ENCODE measurements at places on chromosomes 6 and 20.

DNA sequence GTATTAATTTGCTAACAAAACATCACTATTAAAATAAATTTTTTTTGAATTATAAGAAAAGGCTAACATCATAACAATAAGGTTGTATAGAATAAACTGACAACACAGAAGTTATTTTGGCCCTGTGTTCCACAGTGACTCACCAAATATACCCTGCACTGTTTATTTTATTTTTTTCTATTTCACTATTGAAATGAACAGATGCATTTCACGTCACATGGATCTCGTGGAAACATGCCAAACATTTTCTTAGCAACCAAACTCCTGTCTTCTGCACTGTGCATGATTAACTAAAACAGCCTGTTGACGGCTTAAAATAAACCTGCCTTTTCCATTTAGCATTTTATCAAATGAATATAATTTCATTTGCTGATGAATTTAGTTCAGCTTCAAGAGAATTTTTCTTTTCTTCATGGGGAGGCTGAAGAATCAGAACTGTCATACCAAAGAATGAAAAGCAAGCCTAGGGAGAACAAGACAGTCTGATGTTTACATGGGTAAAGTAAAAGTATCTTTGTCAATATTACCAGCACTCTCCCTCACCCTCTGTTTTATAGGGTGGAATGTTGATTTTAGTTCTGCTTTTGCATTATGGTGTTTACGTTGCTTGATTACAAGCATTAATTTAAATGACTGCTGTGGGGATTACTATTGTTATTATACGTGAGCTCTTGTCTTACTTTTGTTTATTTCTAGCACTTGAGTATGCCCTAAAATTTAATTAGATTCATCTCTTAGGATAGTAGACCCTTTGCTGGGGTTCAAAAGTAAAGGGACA, 115.3 kb downstream of the LCA5 start:
- DNase-seq, result no peak

DNA sequence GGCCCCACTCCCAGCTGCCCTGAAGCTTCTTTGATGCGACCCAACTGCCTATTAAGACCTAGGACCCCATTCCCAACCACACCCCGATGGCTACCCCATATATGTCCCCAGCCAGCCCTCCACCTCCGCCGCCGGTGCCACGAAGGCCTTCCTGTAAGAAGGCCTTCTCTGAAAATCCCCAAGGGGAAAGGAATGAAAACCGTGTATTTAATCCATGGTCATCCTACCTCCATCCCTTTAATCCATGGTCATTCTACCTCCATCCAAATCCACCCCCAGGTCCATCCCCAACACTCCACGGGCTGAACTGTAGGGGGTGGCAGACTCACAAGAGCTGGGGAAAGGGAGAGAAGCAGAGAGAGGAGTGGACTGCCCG, 545 bp upstream of the VSX1 start:
- DNase-seq, result no peak

DNA sequence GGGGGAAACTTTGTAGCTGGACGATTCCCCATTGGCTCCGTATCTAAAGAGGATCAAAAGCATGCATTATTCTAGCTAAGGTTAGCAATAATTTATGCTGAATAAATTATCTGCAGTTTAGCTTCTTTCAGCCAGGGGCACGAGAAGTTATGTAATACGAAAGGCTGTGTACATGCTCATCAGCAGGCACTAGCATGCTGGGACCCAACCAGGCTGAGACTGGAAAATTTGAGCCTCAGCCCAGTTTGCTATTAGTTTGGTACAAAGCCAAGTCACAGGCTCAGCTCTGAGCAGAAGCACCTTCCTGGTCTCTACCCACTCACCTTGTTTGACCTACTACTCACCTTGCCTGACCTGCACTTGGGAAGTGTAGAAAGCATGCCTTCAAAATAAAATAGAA, 328.1 kb upstream of the ARID1B start:
- DNase-seq, result no peak

DNA sequence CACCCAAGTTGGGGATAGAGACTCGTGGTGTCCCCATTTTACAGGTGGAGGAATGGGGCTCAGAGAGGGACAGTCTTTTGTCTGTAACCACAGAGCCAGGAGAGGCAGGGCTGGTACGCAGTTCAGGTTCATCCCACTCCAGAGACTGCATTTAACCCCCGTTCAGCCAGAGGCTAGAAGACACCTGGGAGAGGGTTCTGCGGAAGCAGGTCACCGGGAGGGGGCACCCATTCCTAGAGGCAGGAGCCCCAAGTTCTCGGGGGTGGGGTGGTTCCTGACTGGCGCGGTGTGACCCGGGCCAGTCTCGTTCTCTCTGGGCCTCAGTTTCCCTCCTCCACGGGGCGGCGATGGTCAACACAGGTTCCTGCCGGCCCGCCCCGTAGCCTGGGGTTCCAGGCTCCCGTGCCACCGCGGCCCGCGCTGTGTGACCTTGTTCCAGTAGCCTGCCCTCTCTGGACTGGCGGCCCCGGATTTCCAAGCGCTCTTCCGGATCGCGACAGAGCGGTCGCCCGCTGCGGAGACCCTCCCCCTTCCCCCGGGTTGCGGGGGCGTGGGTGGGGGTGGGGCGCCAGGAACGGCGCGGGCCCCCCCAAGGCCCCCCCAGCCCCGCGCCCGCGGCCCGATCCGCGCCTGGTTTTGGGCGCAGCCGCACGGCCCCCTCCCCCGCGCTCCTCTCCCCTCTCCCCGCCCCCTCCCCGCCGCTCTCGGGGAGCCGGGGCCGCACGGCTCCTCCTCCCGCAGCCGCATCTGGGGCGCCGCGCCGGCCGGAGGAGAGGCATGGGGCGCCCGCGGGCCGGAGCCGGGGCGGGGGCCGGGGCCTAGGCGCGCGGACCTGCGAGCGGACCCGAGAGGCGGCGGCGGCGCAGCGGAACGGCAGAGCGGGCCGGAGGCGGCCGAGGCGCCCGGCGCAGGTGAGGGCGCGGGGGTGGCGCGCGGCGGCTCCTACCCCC, at the start of gene DLGAP4:
Gene DLGAP4 (plus strand): TSS at position 738 of the 950 bp plus-strand sequence. CDS start 125,379 bp downstream, outside the sequence.
- DNase-seq, result no peak

DNA sequence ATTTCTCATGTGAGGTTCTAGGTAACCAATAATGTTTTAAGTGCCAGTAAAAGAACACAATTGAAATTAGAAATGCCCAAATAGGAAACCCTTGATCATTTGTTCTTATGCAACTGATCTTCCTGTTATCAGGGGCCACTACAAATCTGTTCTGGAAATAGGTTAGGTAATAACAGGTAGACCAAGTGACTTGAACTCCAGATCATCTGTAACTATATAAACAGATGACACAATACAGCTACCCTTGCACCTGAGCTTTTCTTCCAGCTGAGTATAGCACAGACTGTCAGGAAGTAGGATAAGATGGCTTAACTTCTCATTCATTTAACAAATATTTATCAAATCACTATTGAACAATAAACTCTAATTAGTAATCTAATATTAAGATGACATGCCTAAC, 52.5 kb downstream of the MAN1A1 start:
- no peak for DNase-seq

All from iPS DF 19.7 (cell line).